ENCODE measurements at places on chromosomes 1 and 21.
A peak's percentile ranks its signal among the peaks of the same experiment; 100 is the strongest.

DNA sequence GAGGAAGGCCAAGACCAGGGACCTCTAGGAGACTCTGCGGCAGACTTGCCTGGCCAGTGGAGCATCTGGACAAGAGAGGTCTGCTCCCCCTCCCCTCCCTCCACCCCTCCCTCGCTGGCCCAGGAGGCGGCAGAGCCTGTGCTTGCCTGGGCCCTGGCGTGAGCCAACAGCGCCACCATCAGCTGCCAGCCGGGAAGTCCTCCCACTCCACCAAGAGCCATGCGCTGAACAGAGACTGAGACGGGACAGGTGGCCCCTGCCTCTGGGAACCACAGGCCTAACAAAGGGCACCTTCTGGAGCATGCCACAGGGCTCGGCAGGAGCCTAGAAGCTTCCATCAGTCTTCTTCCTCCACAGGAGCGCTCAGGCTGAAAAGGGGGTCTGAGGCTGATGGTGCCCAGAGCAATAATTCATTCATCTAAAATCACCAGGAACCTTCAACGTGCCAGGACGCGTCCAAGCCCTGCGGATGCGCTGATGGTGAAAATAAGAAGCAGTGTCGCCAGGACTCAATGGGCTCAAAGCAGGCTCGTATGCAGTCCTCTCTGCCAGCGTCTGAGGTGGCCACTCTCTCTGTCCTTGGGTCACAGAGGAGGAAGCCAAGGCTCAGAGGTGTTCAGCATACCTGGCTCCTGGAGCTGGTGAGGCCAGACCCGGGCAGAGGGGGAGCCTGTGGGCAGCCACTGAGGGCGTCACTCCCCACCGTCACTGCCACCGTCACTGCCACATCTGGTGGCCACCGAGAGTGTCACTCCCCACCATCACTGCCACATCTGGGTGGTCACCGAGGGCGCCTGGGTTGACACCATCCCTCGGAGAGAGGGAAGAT lies 161.2 kb downstream of the NPHP4 start:
- DNase-seq, result no peak

DNA sequence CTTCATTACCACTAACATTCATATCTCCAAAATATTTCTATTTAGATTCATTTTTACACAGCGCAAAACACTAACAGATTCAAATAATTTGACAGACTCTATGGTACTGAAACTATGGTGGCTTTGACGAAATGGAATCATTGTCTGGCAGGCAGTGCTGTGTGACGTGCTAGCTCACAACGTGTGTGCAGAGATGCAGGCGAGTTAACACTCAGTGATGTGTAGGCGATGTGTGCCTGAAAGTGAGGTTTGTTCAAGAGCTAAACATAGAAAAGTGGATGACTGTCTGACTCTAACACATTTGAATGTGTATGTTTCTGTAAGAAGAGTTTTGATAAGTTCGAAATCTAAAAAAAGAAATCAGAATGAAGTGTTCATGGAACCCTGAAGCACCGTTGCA lies 97.7 kb downstream of the RYR2 start:
- DNase-seq, result no peak

GRCh38 chr1:153438599-153438998 lies 21.9 kb downstream of the S100A7 start:
- DNase-seq, result no peak

GRCh38 chr1:202107801-202108731 lies 14.7 kb upstream of the GPR37L1 start:
- DNase-seq, result no peak

DNA sequence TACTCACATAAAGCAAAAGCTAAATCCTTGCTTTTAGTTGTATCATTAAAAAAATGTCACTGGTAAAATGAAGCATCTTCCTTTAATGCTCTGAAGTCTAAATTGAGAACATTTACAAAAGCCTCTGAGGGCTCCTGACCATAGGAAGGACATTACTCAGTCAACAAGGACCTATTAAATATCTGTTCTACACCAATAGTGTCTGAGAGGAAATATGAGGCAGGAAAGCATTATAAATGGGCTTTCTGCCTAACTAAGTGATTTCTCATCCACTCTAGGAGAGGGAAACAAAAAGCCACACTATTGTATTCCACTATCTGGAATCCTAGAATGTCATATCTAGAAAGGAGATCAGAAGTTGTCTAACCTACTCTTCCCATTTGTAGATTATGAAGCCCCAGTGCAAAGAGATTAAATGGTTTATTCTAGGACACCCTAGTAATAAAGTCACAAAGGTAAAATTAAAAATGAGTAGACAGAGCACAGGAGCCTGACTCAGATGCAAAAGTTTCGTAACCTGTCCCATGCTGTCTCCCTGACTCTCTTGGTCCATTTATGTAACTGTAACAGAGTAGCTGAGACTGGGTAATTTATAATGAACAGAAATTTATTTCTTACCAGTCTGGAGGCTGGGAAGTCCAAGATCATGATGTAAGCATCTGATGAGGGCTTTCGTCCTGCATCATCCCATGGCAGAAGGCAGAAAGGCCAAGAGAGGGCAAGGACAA lies 17.6 kb downstream of the RGS1 start:
- peak; percentile 61 for DNase-seq

DNA sequence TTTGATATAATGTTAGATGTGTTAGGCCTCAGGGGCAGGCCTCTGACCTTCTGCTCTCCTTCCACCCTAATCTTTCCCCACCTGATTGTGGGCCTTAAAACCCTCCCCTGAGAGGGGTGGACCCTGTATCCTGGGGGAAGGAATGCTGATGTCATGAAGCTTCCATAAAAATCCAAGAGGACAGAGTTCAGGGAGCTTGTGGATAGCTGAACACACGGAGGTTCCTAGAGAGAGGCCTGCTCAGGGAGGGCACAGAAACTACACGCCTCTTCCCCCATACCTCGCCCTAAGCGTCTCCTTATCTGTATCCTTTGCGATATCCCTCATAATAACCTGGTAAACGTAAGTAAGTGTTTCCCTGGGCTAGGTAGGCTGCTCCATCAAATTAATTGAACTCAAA lies 4.3 kb downstream of the MFN2 start:
- DNase-seq, result no peak

DNA sequence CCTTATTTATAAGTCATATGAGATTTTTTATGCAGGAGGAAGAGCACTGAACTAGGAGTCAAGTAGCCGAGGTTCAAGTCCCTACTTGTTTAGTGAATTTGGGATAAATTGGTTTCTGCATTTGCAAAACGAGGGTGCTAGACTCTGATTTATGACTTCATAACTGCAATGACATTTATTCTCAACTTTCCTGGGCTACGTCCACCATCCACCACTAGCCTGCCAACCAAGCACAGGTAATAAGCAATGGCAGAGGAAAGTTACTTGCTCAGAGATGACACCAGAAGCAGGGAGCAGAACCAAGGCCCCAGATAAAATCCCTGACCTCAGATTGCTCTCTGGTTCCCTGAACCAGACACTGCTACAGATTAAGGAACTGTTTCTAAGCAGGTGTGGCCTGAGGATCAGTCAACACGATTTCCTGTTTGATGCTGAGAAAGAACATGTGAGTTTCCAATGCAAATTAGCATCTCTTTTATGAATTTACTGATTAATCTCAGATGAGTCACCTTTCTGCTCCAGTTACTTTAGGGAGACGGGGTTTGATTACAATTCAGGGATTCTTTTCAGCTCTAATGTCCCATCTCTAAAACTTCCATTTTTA lies 52.7 kb downstream of the PLPP3 start:
- DNase-seq, result peak; percentile 19

DNA sequence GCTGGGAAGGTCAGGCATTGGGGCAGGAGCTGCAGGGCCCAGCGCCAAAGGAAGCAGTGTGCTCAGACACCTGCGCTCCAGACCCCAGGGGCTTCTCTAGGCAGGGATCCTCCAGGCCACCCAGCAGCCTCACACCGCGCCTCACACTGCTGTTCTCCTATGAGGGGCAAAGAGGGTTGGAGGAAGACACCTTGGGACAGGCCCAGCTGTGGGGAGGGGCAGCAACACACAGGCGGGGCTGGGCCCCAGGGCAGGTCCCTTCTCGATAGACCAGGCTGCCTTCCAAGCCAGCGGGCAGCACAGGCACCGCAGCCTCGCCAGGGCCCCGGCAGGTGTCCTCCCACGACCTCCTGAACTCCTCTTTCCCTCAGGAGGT lies 20.7 kb upstream of the PRSS38 start:
- peak; percentile 28 for DNase-seq

- no peak for DNase-seq
Measured at GRCh38 chr1:241269116-241269515, 87.9 kb downstream of the RGS7 start.

DNA sequence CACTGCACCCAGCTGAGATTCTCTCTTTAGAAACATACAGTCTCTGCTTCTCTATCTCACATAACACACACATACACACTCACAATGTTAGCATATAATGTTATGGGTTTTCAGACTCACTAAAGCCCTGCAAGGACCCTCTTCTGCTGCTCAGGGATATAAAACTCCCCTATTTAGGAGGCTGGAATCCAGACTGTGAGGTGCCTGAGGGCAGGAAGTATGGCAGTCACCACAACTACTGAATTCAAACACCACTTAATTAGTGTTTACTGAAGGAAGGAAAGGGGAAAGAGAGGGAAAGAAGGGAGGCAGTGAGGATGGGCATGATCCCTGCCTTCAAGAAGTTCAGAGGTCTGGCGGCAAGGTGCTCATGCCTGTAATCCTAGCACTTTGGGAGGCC lies 7.8 kb upstream of the CDK18 start:
- DNase-seq, result no peak

- DNase-seq, result peak; percentile 67
Measured at GRCh38 chr1:204041232-204041767, 31.6 kb upstream of the SOX13 start.

DNA sequence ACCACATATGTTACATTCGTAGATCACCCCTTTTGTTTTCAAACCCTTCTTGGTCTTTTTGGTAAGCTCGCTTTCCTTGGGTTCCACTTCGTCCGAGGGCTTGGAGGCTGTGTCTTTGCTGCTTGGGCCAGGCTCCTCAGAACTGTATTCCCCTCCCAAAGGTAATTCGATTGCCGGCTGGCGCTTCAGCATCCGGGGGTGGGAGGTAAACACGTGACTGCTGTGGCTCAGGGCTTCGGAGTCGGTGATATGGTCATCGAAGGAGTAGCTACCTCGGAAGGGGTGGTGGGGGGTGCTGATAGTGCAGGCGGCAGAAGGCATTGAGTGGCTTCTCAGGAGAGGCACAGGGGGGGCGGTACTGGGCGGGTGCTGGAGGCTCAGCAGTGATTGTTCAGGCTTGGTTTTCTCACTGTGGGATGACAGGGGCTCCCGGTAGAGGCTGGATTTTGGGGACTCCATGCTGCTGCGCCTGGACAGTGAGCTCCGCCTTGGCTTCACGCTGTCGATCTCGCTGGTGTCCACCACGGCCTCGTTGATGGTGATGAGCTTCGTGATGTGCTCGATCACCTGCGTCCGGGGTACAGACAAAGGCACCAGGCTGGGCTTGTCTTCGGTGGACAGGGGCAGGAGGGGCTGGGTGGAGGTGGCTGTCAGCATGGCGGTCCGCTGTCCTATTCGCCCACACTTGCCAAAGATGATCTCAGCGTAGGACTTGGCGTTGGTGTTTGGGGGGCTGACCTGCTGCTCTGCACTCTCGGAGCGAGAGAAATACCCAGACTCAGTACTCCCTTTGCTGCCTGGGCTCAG lies 98.6 kb upstream of the EDN2 start:
- no peak for DNase-seq

DNA sequence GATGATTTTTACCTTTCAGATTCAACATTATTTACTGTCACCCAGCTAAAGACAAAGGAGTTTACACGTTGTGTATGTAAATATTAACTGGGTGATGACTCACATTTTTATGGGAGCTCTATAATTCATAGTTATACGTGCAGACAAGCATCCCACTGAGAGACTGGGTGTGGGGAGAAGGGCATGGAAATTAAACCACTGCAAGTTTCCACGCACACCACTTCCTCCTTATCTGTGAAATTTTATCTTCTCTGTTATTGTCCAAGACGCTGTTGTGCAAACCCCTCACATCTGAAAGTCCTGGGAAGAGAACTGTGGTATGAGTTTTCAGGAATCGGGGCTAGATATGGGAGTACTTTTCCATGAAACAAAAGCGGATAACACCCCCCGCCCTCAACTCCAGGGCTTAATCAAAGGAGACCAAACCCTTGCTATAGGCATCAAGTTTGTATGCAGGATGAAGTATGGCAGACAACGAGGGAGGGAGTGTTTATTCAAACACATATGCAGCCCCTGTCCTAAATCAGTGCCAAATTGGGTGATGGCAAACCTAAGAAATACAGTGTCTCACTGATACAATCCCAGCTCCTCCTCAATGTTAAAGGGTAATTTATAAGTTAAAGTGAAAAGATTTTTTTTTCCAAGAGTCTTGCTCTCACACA lies 23.3 kb upstream of the DPT start:
- no peak for DNase-seq

GRCh38 chr1:37354876-37355650 lies 119.3 kb upstream of the ZC3H12A start:
- DNase-seq, result no peak

- DNase-seq, result peak; percentile 66
Measured at GRCh38 chr1:167439301-167439988, 78.9 kb downstream of the CD247 start.

- no peak for DNase-seq
Measured at GRCh38 chr21:44887807-44888580, 14.5 kb upstream of the PTTG1IP start.

DNA sequence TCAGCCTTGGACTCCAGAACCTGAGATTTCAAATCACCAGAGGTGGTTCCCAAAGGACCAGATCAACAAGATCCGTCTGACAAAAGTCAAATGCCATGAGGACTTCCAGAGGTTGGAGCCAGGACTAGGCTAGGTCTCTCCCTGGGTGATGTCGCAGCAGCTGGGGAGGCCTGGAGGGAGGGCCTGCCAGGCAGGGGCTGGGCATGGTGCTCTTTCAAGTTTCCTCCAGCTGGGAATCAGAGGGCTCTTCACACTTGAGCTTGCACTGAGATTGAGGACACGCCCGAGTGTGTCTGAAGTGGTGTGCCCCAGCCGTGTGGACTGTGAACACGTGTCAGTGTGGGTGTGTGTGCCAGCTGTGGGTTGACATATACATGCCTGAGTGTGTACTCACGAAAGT lies 21.3 kb upstream of the RSPO1 start:
- DNase-seq, result no peak

GRCh38 chr1:30909365-30910068 lies 959 bp upstream of the SDC3 start:
- no peak for DNase-seq

- no peak for DNase-seq
Measured at GRCh38 chr1:201116091-201116490, 3.9 kb upstream of the CACNA1S start.

DNA sequence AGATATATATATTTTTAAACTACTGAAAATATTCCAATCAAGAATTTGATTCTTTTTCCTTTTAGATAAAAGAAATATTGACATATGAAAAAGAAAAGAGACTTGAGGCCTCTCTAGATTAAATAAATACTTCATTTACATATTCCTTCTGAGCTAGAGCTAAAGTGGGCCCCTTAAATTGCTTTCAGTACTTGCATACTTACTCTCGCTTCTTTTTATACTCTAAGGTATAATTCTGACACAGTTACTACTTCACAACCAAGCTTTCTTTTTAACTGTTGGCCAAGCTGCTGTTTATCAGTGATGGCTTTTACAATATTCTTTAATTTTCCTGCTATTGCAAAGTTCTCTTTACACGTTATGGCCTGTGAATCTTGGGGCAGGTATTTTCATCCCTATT lies 24.6 kb downstream of the EXTL2 start:
- DNase-seq, result no peak

DNA sequence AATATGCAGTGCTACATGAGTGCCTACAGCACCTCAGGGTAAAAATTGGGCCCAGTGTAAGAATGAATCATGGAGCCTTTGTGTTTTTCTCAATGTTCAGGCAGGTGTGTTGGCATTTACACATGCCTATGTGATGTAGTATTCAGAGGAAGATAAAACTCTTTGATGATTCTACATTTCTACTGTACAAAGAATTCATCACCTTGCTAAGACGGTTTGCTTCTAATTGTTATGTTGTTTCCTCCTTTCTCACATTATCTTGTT lies 867.3 kb downstream of the TTLL7 start:
- DNase-seq, result no peak
